RPMI7951 (cell line): ENCODE measurements at places on chromosomes 6 and 20. TPM values are rescaled to one million over a fixed set of nuclear protein-coding genes. Genes with fewer than 3 reads are reported as not detected.

The PAX1 gene
- not detected in 2 replicates for total RNA-seq

DNA sequence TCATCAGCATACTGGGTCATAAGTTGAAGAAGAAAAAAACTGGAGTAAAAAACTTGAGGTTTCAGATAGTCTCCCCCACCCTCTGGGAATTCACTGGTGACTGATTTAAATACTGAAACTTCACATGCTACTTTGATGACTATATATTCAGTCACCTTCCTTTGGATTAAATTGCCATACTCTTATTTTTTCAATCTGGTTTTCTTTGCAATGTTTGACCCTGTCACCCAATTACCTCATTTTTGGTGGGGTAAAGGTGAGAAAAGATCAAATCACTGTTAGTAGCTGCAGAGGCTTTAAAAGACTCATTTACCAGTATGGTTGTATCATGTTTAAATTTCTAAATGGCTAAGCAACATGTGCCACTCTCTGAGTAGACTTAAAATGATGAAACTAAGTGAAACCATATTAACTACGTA, 862.7 kb upstream of the FLRT3 start:
- DNase-seq = no peak

The TPX2 gene
- total RNA-seq = 293 and 312 TPM in 2 replicates

DNA sequence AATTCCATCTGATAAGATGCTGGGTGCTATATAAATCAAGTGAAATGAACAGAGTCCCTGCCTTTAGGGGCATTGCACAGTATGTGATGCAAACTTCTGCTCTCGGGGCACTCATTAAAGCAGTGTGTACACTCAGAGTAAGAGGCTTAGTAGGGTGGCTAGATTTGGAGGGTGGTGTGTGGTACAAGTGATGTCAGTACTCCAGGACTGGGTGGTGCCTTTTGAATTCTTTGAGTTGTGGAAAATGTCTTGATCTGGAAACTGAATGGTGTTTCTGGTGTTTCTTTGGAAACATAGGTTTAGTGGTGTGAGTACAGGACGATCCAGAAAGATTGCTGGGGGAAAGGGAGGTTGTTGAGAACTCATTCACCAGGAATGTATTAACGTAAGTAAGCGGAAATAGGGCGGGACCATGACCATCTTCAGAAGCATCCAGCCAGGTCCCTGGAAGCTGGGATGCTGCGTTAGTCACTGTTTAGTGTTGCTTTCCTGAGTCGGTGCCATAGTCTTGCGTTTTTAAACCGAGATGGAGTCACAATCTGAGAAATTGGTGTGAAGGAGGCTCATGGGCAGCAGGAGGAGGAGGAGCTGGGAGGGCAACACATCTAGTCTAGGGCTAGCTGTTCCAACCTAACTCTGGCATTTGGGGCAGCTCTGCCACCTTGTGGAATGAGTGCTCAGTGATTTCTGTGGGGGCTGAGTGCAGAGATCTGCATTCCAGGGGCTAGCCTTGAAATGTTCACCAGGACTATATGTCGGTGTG, 70.3 kb downstream of the SCAND1 start:
- DNase-seq = peak; percentile 99

GRCh38 chr6:128179876-128180438, 279.1 kb upstream of the THEMIS start:
- no peak for DNase-seq

The KIF13A gene
- 25.5 and 25.7 TPM in 2 replicates for total RNA-seq

- DNase-seq = no peak
These were observed 195.1 kb downstream of the PRKN start for GRCh38 chr6:162532283-162533008.

DNA sequence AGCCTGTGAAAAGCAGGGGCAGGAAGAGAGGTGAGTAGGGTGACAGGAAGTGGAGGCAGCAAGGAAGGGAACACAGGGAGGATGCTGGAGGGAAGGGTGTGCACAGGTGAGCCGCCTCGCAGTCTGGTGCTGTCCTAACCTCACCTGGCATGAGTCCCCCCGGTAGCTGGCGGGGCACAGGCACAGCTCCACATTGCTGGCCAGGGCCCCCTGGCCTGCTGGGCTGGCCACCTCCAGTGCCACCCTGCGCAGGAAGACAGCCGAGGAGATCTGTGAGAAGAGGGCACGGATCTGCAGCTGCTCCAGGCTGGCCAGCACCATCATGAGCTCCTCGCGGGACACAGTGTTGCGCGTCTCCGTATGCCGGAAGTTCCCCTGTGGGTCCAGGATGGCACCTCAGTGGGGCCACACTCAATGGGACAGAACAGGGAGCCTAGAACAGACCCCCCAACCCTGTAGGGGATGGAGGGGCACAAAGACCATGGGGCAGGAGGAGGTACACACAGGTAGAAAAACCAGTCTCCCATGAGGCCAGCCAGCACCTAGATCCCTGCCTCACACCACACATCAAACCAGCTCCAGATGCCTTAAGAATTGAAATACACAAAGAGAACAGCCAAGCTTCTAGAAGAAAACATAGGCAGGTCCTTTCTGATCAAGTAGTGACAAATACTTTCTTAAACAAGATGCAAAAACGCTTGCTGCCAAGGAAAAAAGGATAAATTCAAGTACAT, 22.5 kb downstream of the ADRM1 start:
- DNase-seq = no peak

- peak; percentile 41 for DNase-seq
These were observed 51.9 kb downstream of the ADGRG6 start for GRCh38 chr6:142353690-142354089.

DNA sequence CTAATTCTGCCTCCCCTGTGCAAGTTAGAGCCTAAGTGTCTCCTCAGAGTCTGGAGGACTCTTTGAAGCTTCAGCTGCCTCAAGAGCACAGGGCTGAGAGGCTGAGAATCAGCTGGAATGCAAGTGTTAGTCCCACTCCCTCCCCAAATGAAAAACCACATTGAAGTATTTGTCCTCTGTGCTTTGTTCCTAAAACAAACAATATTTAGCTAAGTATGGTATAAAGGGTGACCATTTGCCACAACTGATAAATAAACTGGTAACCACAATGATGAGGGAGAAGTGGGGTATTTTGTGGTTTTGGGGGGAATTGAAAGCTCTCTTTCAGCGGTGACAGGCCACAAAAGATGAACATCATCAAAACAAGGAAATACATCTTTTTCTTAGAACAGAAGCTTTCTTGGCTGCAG, 91.7 kb upstream of the HDDC2 start:
- peak; percentile 24 for DNase-seq

The FAM229B gene
- 22.5 and 22.6 TPM in 2 replicates for total RNA-seq

DNA sequence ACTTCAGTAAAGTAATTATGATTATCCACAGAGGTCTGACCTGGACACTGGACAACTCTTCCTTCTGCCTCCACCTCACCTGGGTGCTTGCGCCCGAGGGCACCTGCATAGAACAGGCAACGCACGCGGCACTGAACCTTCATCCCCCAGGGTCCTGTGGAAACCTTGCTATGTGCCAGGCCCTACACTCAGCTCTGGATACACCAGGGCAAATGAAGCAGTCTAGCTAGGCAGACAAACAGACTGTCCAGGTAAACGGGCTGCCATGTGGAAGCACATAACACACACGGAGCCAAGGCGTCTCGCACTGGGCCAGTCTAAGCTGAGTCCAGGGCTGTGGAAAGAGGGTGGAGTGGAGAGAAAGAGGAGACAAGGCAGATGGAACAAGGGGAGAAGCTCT, 109.3 kb upstream of the AFDN start:
- no peak for DNase-seq

The GGTLC1 gene
- not detected in 2 replicates for total RNA-seq

DNA sequence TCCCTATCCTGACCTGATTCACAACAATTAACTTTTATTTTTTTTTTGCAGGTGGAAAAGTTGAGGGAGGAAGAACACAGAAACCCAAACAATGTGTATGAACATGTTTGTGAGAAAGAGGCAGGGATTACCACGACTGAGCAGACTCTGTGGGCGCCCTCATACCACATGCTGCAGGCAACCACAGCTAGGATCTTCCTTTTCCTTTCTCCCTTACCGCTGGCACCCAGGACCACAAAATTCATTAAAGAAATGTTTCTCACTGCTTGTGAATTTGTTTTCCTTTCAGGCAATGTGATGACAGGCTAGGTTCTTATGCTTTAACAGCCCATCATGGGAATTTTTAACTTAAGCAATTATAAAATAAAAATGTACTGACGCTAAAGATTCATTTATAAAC, 287.1 kb downstream of the GMDS start:
- no peak for DNase-seq
